Trophoblast cell (in vitro differentiated cells and primary cell): ENCODE measurements at places on chromosomes 1 and 21.

GRCh38 chr1:89635825-89636815 lies 3.2 kb downstream of the LRRC8C start:
- peak; percentile 51 for DNase-seq

GRCh38 chr21:38112219-38112789 lies 144.5 kb upstream of the KCNJ15 start:
- DNase-seq, result no peak

DNA sequence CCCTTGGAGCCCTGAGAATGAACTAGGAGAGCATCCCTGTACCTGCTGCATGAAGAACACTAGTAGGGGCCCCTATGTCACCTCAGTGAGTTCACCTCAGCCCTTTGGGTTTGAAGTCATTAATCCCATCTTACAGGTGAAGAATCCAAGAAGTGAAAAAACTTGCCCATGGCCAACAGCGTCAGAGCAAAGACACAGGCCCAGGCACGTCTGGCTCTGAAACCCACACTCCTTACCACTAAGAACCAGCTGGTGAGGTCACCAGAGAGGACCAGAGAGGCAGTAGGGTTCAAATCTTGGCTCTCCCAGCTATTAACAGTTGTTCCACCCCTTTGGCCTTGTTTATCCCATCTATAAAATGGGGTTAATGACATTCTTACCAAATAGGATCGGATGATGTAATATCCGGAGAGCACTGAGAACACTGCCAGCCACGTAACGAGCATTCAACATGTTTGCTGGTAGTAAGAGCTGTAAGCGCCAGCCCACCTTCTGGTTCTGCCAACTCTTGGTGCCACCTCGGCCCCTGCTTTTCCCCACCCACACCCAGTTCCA lies 8.8 kb downstream of the MATN1 start:
- no peak for DNase-seq

GRCh38 chr1:219566951-219567947 lies 45.7 kb downstream of the ZC3H11B start:
- no peak for DNase-seq

GRCh38 chr1:68493193-68493592 lies 3.7 kb downstream of the DEPDC1 start:
- no peak for DNase-seq

- DNase-seq, result no peak
These were observed 116.1 kb downstream of the DENND1B start for GRCh38 chr1:197659171-197659570.

DNA sequence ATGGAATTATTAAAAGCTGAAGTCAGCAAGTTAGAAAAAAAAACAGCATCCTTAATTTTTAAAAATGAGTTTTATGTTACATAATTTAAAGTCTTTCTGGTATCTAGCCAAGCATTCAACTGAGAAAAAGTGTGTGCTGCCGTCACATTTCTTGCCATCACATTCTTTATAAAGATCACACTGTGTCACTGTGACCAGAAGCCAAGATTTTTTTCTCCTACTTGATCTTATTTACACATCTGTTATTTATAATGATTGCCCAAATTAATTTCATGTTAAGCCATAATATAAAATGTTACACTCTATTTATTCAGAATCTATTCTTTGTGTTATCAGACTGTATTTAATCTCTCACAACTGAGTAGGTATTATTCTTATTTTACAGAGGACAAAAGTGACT lies 1603.7 kb downstream of the PLA2G4A start:
- no peak for DNase-seq

DNA sequence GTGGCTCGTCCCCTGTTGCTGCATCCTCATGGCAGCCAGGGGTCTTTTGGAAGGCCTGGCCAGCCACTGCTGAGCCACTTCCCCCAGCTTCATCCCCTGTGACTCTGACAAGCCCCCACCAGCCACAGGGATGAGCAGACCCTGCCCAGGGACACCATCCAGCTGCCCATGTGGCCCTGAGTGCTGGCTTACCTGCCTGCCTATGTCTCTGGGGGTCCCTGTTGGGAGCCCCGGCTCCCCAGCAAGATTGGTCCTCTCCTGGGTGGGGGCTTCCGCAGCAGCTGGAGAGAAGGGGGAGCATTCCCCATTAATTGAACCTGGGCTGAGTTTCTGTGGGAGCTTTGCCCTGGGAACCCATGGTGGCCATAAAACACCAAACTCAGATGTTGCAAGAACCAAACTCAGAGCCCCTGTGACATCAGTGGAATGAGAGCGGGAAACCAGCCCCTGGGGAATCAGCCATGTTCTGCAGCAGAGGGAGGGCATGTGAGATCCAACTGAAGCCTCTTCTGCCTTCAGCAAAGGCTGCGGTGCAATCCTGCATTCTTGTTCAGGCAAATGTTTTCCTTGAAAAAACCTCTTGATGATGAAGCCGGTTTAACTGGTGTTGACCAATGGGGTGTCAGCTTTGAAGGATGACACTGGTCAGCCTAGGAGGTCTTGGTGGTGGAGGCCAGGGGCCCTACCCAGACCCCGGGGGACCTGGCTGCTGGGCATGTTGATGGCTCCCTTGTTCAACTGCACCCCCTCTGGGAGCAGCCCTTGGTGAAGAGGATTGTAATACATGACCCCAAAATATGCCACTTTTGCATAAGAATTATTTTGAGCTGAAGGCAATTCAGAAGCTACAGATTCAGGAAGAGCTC lies 28.3 kb upstream of the COL18A1 start:
- DNase-seq, result no peak

DNA sequence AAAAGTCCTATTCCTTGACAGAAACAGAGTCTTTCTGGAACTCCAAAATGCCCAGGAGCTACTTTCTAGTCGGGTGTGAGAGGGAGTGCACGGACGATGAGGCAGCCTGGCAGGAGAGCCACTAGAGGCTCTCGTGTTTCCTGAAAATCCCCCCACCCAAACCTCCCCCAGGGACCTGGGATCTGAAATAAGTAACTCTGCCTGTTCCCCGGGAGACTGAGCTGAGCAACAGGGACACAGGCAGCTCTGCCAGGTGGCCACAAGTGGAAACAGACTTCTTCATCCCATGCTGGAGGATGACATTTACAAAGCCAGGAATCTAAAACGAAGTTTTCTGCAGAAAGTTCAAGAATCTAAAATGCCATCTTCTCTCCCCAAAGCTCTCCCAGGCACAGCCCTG lies 77.1 kb downstream of the ITPKB start:
- no peak for DNase-seq

GRCh38 chr1:29772584-29773100 lies 536.3 kb downstream of the PTPRU start:
- no peak for DNase-seq

DNA sequence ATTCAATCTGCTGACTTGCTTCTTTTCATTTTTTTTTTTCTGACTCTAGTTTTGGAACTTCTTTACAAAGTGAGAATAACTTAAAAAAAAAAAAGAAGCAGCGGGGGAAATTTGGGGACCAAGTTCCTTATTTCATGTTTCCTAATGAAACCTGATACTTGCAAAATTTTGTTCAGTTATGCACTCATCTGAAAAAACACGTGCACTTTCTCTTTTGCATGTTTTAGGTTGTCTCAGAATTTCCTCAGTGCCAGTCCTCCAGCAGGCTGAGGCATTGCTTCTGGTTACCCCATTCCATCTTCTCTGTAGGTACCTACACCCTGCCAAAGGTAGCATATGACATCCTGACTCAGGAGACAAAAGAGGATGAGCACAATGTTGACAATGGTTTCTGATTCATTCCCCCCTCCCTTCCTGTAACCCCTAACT lies 299.7 kb downstream of the GRIK1 start:
- no peak for DNase-seq

- DNase-seq, result no peak
These were observed 301.2 kb upstream of the SPAG17 start for GRCh38 chr1:118486199-118486598.

DNA sequence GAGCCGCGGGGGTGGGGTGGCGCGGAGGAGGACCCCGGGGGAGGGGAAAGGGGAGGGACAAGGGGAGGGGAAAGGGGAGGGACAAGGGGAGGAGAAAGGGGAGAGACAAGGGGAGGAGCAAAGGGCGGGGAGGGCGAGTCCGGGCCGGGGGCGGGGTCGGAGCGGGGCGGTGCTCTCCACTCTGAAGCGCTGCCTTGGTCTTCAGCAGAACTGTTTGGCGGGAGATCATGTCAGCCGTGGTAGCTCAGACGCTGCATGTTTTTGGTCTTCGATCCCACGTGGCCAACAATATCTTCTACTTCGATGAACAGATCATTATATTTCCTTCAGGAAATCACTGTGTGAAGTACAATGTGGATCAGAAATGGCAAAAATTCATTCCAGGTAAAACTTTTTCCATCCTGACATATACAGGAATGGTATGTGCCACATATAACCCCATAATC lies 420 bp downstream of the CFAP57 start:
- peak; percentile 75 for DNase-seq

- peak; percentile 61 for DNase-seq
These were observed 4.5 kb upstream of the INKA2 start for GRCh38 chr1:111743679-111744101.

DNA sequence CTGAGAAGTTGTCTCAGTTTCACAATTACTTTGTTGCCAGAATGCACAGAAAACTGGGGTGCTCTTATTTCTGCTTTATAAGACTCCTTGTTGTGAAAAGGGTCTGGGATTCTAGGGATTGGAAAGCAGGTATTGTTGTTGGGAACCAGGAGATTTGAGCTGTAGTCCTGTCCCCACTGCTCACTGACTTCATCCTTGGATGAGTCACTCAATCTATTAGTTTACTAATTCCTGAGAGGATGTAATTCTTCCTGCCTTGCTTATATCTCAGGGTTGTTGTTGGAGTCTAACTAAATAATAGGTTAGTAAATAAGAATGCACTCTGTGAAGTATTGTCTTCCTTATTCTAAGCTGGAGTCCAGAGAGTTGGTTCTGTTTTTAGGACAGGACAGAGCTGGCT lies 172.5 kb upstream of the GALNT2 start:
- DNase-seq, result no peak

DNA sequence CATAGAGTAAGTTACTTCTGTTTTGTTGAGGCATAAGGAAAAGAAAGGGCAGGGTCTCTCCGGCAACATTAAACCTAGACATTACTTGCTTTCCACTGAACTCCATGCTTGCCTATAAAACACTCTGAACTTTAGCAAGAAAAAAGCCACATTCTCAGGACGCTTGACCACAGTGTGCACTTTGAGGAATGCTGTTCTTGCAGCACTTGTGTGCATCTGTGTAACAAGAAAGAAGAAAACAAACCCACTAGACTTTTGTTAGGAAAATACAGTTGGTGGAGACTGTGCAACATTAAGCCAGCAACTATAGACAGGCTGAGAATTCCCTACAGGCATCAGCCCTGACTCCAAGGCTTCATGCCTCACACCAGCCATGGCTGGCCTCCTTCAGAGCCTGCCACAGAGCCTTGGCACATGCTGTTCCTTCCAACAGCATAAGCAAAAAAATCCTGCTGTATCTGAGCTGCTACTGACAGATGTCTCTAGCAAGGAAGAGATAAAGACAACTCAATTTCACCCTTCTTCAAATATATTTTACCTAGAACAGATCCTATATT lies 5.8 kb downstream of the PDZK1 start:
- peak; percentile 64 for DNase-seq

- peak; percentile 82 for DNase-seq
These were observed 1.2 kb downstream of the S100A10 start for GRCh38 chr1:151992303-151993083.

DNA sequence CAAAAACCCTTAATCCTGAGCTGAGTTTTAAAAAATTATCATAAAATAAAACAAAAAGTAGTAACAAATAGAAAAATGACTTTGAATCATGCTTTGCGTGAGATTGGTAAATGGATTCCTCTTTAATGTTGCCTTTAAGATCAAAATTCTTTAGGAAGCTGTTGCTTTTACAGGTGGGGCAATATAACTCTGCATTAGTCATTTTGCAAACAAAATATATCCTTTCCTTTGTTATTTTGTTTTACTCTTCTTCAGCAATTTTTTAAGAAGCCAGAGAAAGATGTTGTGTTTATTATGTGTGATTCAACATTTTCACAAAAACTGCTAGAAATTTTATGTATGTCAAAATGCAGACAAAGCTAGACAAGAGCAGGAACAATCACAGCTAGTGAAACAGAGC lies 50.0 kb downstream of the MARK1 start:
- DNase-seq, result no peak

- no peak for DNase-seq
These were observed 10.1 kb downstream of the EXTL1 start for GRCh38 chr1:26031611-26032220.

- DNase-seq, result peak; percentile 44
These were observed 154.4 kb downstream of the PLPP3 start for GRCh38 chr1:56424744-56425493.

DNA sequence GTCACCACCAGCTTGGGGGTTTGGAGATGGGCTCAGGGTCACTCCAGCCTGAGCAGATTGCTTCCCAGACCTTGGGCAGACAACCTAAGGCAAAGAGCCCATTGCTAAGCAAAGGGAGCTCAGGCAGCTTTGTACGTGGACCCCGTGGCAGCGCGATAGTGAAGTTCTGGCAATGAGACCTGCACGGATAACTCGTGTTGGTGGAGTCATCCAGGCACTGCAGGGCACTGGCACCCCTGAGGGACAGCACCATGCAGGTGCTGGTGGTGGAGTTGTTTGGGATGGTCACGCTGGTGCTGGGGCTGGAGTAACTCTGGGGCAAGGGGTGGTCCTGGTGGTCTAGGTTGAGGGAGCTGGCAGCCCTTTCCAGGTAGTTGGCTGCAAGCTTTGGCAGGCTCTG lies 13.6 kb upstream of the HSPG2 start:
- DNase-seq, result no peak

DNA sequence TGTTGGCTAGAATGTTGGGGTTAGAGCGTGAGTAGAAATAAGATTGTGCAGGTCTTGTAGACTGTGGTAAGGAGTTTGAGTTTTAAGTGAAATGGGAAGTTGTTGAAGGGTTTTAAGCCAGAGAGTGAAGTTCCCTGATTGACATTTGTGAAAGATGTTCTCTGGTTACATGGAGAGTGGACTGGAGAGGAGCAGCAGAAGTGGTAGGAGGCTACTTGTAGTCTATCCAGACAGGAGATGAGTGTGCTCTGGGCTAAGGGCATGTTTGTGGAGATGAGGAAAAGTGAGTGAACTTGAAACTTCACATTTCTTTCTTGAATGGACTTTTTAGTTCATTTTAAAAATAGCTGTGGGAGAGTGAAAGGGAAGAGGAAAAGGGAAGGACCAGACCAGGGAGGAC lies 37.0 kb downstream of the F3 start:
- no peak for DNase-seq

DNA sequence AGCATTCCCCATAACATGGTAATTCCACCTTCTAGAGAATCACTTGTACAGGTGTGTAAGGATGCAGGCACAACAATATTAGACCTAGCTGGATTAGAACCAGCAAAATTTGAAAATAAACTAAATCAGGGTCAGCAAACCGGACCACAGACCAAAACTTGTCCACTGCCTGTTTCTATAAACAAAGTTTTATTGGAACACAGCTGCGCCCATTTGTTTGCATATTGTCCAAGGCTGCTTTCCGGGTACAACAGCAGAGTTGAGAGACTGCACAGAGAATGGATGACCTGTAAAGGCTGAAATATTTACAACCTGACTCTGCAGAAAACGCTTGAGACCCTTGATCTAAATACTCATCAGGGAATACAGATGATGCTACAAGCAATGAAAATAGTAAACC lies 73.6 kb upstream of the SLC45A1 start:
- no peak for DNase-seq

GRCh38 chr1:157136133-157136532 lies 2.1 kb downstream of the ETV3 start:
- DNase-seq, result no peak
